ENCODE measurements at places on chromosomes 13 and 19. TPM values are rescaled to one million over a fixed set of nuclear protein-coding genes. Genes with fewer than 3 reads are reported as not detected.
A peak's percentile ranks its signal among the peaks of the same experiment; 100 is the strongest.

GRCh38 chr13:40190641-40191100, 475.8 kb downstream of the FOXO1 start:
- DNase-seq = peak; percentile 91

- DNase-seq = no peak
Measured at GRCh38 chr13:96308568-96308967, 218.7 kb downstream of the HS6ST3 start.

- no peak for DNase-seq
Measured at GRCh38 chr13:66794340-66795031, 435.6 kb downstream of the PCDH9 start.

DNA sequence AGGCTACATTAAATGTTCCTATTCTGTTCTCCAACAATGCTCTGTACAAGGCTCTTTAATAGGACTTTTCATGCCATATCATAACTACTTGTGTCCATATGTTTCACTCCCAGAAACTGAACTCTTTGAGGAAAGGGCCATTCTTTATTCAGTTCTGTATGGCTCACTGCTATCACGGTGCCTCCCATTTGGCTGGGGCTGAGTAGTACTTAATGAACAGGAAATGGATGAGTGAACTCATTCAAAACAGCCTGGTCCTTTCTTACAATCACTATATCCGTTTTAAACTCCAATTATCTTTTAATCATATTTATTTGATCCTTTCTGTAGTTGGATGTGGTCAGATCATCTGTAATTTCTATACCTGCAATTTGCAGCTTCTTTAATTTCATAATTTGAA, 410.6 kb downstream of the TBC1D4 start:
- DNase-seq = no peak

KLK13 gene
- not detected for total RNA-seq

GRCh38 chr13:94480672-94481145, 1.2 kb upstream of the DCT start:
- no peak for DNase-seq

DNA sequence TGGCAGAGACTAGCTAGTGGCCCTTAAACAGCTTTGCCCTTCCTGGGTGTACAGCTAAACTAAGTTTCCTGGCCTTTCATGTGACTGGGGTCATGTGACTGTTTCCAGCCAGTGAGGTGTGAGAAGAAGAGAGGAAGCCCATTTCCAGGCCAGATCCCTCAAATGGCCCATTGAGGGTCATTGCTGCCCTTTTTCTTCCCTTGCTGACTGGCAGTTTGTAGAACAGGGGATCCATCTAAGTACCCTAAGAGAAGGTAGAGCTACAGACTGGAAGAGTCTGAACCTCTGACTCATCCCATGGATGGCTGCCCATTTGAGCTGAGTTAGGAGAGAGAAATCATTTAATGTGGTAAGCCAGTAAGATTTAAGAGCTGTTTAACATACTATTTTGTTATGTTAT, 2.8 kb downstream of the SWSAP1 start:
- DNase-seq = peak; percentile 61

- no peak for DNase-seq
Measured at GRCh38 chr13:31733647-31734046, 5.7 kb upstream of the RXFP2 start.

DNA sequence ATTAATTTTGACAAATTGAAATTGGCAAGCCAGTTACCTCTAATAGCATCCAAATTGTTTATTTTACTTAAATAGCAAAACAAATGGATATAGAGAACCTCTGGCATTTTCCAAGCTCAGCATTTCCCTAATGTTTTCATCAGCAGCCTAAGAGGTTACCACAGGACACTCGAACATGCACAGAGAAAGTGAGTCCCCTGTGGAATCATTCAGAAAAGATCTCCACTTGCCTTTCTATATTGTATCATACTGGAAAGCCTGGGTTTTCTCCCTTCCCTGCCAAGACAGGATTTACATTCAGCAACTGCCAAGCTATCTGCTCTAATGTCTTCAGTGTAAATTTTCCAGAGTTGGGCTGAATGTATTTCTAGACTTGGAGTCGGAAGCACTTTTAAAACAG, 188.9 kb downstream of the KCTD12 start:
- no peak for DNase-seq

ZNF121 gene
- total RNA-seq = 60.1 TPM

- no peak for DNase-seq
Measured at GRCh38 chr19:18102916-18103542, 5.5 kb downstream of the MAST3 start.

DNA sequence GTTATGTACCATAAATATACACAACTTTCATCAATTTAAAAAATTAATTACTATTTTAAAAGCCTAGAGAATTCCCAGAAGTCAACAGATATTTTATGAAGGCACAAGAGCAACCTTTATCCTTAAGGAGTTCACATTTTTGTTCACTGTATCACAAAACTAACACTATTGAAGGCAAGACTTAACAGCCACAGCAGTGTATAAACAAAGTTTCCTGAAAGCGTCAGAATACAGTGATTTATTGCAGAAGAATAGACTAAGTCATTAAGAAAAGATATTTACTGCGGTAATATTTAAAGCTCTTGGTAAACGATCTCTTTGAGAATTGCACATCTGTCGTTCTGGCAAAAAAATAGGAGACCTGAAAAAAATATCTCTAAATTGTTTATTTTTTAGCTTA, 419.3 kb upstream of the NBEA start:
- no peak for DNase-seq

DNA sequence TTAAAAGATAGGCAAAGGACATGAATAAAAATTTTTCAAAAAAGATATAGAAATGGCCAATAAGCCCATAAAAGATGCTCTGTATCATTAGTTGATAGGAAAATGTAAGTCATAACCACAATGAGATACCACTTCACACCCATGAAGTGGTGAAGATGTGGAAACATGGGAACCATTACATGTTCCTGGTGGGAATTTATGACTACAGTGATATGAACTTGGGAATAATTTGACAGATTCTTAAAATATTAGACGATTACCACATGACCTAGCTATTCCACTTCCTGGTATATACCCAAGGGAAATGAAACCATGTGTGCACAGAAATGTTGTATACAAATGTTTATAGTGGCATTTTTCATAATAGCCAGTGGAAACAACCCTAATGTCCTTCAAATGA, 232.2 kb downstream of the GGACT start:
- DNase-seq = no peak

GRCh38 chr13:62065016-62065415, 649.4 kb upstream of the PCDH20 start:
- no peak for DNase-seq

- no peak for DNase-seq
Measured at GRCh38 chr19:33193865-33194362, at the start of gene LRP3. TSS of gene LRP3 (plus strand) at chr19:33194330. CDS start at chr19:33194786, 456 bp downstream.

- no peak for DNase-seq
Measured at GRCh38 chr13:48508011-48508410, 24.9 kb downstream of the RCBTB2 start.

ACER1 gene
- not detected for total RNA-seq

- DNase-seq = no peak
Measured at GRCh38 chr13:74570834-74571233, 436.6 kb upstream of the KLF12 start.

- DNase-seq = no peak
Measured at GRCh38 chr13:33541456-33541855, 255.9 kb upstream of the STARD13 start.

GRCh38 chr13:71524245-71524612, 342.8 kb downstream of the DACH1 start:
- no peak for DNase-seq

WDR88 gene
- not detected for total RNA-seq

- DNase-seq = no peak
Measured at GRCh38 chr13:38871275-38871674, 119.4 kb downstream of the STOML3 start.

- peak; percentile 84 for DNase-seq
Measured at GRCh38 chr19:1592024-1592754, 476 bp downstream of the MBD3 start.

GRCh38 chr13:90014038-90014437, 1333.4 kb upstream of the MIR17HG start:
- no peak for DNase-seq

GRCh38 chr13:51794964-51795363, 9.0 kb downstream of the DHRS12 start:
- DNase-seq = no peak

GRCh38 chr13:113943821-113944565, 29.9 kb downstream of the C13orf46 start:
- no peak for DNase-seq

GRCh38 chr13:102873653-102874052, 27.8 kb downstream of the ERCC5 start:
- DNase-seq = no peak

GRCh38 chr19:53520547-53521372, 17.2 kb upstream of the ZNF331 start:
- DNase-seq = peak; percentile 93

DNA sequence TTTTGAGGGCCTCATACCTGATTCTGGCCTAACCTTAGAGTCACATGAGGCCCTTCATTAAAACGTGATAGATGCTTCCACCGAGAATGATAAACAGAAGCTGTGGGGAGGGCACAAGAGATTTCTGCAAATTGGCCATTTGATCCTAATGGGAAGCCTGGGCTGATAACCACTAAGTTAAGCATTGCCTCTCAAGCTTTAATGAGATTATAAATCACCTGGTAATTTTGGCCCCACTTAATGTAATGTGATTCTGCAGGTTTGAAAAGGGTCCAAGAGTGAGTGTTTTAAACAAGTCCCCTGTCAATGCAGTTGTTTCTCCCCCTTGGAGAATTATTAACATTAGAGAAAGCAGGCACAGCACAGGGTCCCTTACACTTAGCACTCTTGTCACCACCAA, 42.0 kb downstream of the ZNF486 start:
- no peak for DNase-seq

DNA sequence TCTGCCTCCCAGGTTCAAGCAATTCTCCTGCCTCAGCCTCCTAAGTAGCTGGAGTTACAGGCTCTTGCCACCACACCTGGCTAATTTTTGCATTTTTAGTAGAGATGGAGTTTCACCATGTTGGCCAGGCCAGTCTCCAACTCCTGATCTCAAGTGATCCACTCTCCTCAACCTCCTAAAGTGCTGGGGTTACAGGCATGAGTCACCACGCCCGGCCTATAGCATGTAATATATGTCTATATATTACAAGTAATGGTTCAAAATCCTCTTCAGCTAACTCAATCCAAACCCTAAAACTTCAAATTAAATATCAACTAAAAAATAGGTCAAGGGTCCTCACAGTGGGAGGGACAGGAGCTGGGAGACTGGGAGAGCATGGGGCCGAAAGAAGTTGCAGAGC, 28.0 kb downstream of the FPR3 start:
- no peak for DNase-seq
